Activated T-helper 1 cell treated with anti-CD3 and anti-CD28 coated beads, Interleukin-2, amount 50 U/mL, for 16 hours (primary cell): ENCODE measurements at places on chromosomes 3 and 15.

DNA sequence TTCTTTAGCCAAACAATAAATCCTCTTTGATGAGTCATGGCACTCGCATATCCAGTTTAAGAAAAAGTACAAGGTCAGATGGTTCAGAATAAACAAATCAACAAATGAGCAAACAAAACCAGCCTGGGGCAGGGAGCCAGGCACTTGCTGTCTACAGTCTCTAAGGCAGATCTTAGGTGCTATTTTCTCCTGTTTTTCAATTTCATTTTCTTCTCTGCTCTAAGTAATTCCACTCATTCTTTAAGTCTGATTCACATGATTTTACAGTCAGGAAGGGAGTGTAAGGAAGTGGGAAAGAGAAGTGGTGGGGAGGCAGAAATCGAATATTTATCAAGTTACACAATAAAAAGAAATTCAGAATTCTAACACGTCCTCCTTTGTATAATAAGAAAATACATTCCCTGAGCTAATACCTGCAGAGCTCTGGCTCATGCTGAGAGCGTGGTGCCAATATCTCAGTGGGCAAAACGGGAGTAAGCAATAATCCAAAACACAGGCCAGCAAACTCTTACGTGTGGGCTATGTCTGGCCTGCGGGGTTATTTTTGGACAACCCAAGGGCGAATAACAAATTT is 298.6 kb downstream of the ADAMTS17 start:
- DNase-seq, result no peak

GRCh38 chr3:172074586-172074985 is 35.2 kb downstream of the FNDC3B start:
- DNase-seq, result no peak

DNA sequence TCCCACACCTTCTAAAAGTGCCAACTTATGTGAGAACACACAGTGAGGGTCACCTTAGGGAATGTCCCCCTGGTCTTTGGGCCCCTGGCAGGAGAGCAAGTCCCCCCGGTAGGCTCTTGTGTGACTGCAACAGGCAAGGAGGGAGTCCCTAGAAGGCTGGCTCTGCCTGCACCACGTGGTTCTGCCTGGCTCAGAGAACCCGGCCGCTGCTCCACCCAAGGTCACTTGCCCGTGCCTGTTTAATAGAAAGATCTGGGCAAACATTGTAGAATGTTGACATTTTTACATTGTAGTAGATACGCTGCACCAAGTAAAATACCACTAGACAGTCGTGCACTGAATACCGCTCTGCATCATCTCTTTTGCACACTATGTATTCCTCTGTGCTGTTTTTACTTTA is 21.9 kb downstream of the GABRA5 start:
- DNase-seq, result no peak

DNA sequence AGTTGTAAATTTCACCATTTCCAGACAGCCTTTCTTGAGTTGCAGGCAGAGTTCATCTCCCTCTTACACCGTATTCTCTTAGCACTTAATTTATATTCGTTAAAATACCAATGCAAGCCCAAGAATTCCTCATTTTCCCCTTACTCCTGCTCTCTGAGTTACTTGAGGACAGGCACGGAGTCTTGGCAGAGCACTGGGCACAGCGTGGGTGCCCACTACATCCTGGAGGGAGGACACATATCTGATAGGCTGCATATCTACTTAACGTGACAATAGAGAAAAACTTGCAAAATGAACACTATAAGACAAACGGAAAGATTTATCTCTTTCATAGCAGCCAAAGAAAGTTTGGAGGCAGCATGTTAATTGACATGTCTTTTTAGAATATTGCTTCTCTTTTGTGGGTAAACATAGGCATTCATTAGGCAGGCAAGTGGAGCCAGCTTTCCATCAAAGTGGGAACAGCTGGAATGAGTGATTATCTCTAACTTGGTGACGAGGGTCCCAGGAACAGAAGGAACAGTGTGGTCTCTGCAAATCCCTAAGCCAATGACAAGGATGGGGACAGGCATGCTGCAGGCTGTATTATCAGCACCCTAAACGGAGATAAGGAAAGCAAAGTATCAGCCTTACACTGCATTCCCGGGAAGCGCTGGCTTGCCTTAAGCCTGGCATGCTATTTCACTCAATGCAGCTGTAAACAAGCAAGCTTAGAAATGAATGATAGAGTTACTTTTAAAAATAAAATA is 116.5 kb downstream of the RTP4 start:
- no peak for DNase-seq

- no peak for DNase-seq
Observed at GRCh38 chr15:67720556-67721175, 104.6 kb upstream of the SKOR1 start.
